ENCODE measurements at places on chromosomes 1 and 21.

GRCh38 chr21:17440969-17441368 is 71.9 kb upstream of the CXADR start:
- no peak for DNase-seq

- DNase-seq, result peak; percentile 93
Observed at GRCh38 chr1:17551755-17552234, 12.3 kb downstream of the ARHGEF10L start.

GRCh38 chr1:8359617-8360481 is 41.9 kb downstream of the SLC45A1 start:
- no peak for DNase-seq

DNA sequence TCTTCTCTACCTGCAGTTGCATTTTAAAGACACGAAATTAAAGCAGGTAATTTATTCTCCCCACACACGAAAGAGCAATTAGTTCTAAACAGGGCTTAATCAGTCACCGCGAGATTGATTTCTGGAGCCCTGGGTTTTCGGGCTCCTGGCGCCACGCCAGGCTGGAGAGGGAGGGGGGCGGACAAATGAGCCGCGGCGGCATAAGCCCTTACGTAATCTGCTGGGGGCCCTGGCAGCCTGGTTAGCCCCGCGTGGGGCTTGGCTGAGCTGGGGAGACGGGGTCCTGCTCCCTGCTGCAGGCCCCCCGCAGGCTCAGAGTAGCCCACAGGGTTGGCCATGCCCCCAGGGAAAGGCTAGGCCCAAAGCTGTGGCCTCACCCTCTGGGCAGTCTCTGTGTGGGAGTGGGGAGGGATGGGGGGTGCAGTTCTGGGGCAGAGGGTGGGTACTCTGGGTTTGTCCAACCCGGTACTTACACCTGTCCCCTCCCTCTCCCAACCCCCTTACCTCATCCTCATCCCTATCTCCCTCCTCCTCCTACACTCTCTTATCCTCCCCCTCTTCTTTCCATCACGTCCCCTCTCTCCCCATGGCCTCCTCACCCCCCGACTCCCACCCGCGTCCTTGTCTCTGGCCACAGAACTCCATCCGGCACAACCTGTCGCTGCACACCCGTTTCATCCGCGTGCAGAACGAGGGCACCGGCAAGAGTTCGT is 19.9 kb downstream of the FOXO6 start:
- no peak for DNase-seq

DNA sequence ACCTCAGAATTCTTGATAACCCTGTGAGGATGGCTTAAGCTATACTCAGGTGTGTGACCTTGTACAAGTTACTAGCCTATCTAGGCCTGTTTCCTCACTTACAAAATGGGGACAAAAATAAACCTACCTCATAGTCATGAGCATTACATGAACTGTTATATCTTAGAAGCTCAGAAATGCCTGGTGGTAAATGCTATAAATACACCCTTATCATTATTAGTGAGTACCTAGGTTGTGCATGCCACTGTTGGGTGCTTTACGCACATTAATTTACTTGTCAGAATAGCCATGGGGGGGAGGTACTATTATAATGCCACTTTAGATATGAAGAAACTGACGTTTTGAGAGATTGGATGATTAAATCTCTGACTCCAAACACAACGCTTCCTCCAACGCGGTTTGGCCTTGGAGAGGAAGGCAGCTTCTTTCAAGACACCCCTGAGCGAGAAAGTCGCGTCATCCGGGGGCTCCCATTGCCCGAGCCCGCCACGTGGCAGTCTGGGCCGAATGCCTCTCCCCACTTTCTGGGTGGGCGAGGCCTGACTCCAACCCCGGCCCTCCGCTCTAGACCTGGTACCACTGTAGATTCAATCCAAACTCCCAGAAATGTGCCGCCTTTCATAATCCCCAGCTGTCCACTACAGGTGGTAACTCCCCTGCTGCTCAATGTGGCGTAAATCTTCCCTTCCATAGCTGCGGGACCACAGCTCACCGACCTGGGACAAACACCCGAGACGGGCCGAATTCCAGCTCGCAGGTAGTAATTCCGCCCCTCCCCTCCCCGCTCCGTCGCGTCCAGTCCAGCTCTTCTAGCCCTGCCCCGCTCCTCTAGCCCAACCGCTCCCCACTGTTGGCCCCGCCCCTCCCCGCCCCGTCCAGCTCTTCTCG is 771 bp upstream of the RAD54L start:
- DNase-seq, result no peak

DNA sequence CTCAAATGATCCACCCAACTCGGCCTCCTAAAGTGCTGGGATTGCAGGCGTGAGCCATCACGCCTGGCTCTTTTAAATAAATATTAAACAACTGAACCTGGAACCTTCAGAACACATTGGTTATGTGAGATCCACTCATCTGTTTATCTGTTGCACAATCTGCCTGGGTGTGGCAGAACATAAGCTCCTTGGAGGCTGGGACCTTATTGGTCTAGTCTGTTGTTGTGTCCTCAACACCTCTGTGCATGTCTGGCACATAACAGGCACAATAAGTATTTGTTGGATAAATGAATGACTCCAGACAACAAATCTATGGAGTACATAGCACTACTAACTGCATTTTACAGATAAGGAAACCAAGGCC is 4.1 kb upstream of the NBL1 start:
- DNase-seq, result no peak

DNA sequence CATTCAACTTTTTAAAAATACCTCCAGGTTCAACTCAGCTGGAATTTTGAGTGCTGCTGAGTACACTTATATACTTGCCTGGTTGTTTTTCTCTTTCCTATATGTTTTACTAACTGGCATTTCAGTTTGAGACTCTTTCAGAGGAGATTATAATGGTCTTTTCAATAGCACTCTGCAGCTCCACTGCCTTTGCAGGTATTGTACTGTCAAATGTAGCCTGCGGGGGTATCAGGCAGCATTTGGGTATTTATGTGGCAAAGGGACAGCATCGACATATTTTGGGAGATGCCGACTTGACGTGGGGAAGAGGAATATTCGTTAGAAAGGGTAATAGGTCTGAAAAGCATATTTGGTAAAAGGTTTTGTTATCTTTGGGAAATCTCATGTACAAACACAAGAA is 11.1 kb upstream of the TGFBR3 start:
- no peak for DNase-seq

GRCh38 chr1:93666613-93667384 is 14.8 kb downstream of the BCAR3 start:
- DNase-seq, result peak; percentile 53
